NCI-H1436 (cell line): ENCODE measurements at places on chromosomes 2 and 18.

GRCh38 chr2:10406491-10407188, 41.5 kb downstream of the ODC1 start:
- DNase-seq = no peak

DNA sequence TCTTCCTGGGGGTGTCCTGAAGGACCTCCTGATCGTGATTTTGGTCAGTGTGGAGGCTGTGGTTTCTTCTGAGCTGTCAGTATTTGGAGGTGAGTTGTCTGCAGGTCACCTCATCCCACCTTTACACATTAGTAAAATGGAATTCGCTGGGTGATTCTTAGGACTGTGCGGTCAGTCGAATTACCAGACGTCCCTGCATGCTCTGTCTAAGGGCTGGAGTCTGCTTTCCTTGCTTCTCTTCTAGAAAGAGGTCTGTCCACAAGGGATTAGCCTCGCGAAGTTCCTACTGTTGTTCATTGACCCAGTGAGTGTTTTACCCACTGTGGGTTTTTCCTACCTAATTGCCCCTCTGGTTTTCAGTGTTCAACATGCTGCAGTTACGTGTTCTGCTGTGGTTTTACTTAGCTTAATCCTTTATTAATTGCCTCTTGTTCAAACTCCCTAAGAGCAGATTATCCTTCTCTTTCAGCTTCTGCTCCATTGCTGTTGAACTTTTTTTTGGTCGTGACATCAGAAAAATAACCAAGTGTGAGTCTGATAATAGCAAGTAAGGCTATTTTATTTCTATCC, 183.4 kb downstream of the NEDD4L start:
- no peak for DNase-seq

DNA sequence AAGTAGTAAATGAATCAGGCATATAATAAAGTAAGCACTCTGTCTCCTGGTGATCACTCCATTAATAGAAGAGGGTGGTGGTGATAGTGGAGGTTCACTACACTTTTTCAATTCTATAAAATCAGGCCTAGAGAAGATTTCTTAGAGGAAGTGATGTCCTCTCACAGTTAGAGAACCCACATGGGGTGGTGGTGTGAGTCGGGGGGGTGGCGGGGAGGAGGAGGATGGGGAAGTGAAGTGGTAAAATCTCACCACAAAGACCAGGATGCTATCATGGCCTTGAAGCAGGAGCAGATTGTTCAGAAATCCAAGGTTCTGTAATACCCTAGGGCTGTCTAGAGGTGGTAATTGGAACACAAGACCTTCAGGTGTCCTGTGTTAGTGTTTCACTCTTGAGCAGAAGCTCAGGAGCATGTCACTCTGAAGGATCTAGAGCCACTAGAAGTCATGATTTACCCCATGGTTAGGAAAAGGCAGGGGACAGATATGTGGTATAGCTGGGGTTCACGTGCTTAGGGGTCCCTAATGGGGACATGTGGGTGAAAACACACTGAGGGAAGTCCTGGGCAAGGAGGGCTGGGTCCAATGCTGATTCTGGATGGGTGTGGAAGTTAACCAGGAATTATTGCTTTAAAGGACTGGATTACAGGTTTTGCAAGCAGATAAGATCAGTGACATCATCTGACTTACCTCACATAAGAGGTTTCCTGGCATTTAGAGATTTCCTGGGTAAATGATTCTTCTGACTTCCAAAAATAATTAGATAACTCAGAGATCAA, 31.0 kb downstream of the RNF125 start:
- DNase-seq = no peak

DNA sequence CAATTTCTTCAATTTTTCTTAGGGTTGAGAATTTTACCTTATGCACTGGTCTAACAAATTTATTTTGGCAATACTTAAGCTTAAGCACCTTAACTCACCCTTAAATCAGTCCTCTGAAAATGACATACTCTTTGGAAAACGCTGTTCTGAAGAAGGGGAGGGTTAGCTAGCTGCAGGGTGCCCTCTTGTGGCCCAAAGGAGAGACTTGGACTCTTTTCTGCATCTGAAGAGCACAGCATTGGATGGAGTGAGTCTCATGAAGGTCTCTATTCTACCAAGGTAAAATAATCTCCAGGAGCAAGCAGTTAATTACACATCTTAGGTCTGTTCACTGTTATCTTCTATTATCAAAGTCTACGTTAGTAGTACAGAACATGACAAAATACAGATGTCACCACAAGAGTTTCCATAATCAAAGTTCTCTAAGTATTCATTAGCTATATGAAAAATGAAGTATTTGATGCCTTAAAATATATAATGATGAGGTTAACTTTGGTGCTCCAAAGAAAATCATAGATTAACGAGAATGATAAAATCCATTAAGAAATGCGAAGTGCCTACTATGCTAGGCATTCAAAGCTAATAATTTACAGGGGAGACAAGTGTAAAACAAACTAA, 24.4 kb downstream of the PUM2 start:
- DNase-seq = peak; percentile 11

DNA sequence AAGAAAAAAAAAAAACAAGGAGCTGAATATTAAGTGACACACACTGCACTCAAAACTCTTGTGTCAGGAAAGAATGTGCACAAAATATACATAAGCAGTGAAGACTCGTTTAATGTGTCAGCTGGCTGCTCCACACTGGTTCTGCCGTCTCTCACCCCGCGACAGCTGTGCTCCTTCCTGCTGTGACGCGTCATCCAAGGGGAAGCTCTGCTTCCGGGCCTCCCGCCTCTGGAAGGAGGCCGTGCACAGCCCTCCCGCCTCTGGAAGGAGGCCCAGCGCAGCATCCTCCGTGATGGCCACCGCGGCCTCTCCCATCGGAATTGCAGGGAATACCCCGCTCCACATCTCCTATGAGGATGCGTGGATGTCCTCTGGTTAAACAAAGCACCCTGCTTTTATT, 151.0 kb downstream of the HDAC4 start:
- DNase-seq = no peak

- no peak for DNase-seq
Measured at GRCh38 chr2:27179344-27180000, 30.7 kb downstream of the TCF23 start.

DNA sequence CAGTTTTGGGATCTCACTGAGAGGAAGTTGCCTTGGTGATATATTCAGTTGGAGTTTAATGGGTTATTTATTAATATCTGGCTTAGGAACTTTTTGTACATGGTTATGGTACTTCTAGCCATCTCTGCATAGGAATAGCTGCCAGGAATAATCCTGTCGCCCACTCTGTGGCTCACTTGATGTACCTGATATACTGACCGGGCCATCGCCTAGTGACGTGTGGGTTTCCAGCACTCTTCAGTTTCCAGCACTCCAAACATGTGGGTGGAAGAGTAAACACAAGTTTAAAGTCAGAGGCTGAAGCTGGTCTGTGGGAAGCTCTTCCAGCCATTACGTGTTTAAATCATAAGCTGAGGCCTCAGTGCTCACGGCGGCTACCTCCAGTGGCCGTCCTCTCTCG, 44.3 kb upstream of the AGAP1 start:
- DNase-seq = no peak

DNA sequence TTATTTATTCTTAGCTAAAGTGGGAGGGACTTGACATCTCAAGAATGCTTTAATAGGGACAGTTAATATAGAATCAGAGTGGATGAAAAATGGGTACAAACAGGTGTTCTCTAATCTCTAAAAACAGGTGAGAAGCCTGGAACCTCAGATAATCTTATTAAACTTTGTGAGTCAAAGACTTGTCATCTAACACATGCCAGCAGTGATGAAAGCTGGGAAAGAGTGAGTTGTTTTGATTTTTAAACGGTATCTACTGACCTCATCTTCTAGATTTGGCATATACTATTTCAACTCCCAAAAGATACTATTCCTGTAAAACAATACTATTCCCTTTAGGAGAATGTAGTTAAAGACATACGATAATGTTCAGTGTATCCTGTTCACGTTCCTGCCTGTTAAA, 103.4 kb downstream of the CCDC141 start:
- no peak for DNase-seq

DNA sequence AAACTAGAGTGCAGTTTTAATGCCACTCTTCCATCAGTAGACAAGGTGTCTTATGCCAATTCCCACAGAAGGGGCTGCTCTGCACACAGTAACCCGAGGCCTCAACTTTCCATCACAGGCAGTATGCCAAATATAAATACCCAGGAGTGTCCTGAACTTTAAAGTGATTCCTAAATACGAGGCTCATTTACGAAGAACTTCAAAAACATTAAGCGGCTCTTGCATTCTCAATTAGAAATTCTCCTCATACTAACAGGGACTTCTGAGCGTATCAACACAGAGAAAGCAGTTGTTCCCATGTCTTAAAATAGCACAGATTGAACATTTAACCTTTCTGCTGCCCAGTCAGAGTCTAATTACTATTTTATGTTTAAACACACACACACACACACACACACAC, 638.6 kb downstream of the ERBB4 start:
- DNase-seq = no peak

DNA sequence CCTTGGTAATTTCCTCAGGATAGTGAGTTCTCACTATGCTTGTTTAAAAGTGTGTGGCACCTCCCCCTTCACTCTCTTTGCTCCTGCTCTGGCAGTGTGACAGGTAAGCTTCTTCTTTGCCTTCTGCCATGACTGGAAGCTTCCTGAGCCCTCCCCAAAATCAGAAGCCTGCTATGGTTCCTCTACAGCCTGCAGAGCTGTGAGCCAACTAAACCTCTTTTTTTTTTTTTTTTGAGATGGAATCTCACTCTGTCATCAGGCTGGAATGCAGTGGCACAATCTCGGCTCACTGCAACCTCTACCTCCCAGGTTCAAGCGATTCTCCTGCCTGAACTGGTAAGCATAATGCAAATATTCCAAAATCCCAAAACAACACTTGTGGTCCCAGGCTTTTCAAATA, 80.0 kb downstream of the SOWAHC start:
- DNase-seq = no peak

- no peak for DNase-seq
Measured at GRCh38 chr2:102235491-102235890, 48.7 kb downstream of the IL1RL2 start.

GRCh38 chr18:48724442-48724841, 185.6 kb downstream of the CTIF start:
- DNase-seq = no peak

DNA sequence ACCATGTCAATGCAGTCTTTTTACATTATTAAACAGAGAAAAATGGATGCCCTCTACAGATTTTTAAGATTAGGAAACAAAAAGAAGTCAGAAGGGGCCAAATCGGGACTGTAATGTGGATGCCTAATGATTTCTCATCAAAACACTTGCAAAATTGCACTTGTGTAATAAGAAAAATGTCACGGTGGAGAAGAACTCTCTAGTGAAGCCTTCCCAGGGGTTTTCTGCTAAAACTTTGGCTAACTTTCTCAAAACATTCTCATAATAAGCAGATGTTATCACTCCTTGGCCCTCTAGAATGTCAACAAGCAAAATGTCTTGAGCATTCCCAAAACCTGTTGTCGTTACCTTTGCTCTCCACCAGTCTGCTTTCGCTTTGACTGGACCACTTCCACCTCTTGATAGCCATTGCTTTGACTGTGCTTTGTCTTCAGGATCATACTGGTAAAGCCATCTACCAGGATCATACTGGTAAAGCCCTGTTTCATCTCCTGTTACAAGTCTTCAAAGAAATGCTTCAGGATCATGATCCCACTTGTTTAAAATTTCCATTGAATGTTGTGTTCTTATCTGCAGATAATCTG, 226.8 kb downstream of the TNS1 start:
- no peak for DNase-seq

- DNase-seq = no peak
Measured at GRCh38 chr2:141647353-141647752, 483.5 kb downstream of the LRP1B start.

DNA sequence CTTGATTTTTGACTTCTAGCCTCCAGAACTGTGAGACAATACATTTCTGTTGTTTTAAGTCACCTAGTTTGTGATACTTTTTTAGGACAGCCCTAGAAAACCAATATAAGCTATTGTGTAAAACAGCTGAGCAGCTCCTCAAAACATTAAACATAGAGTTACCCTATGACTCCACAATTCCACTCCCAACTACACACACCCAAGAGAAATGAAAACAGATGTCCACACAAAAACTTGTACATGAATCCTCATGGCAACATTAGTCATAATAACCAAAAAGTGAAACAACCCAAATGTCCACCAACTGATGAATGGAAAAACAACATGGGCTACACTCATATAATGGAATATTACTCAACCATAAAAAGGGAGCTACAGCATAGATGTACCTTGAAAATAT, 32.6 kb downstream of the TNS1 start:
- DNase-seq = no peak

DNA sequence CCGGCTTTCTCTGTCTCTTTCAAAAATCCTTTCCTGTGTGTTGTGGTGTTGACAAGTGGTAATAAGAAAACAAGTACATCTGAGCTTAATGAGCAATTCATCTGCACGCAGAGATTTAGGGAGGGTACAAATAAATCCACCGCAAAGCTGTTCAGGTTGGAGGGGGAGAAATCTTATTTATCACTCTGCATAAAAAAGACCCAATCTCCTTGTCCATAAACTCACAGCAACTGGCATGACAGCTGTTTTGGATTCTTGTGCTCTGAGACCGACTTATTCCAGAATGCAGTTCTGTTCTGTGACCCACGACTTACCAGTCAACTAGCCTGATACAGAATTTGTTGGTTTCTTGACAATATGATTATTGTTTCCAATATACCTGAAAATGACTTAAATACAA, 380.1 kb downstream of the SOX11 start:
- no peak for DNase-seq
